ENCODE measurements at places on chromosomes 12 and 14. TPM values are rescaled to one million over a fixed set of nuclear protein-coding genes. Genes with fewer than 3 reads are reported as not detected.

EML5 gene
- 0.53 TPM for total RNA-seq

GSG1 gene
- not detected for total RNA-seq

RILPL2 gene
- total RNA-seq: 2.2 TPM

NRIP2 gene
- not detected for total RNA-seq

DNA sequence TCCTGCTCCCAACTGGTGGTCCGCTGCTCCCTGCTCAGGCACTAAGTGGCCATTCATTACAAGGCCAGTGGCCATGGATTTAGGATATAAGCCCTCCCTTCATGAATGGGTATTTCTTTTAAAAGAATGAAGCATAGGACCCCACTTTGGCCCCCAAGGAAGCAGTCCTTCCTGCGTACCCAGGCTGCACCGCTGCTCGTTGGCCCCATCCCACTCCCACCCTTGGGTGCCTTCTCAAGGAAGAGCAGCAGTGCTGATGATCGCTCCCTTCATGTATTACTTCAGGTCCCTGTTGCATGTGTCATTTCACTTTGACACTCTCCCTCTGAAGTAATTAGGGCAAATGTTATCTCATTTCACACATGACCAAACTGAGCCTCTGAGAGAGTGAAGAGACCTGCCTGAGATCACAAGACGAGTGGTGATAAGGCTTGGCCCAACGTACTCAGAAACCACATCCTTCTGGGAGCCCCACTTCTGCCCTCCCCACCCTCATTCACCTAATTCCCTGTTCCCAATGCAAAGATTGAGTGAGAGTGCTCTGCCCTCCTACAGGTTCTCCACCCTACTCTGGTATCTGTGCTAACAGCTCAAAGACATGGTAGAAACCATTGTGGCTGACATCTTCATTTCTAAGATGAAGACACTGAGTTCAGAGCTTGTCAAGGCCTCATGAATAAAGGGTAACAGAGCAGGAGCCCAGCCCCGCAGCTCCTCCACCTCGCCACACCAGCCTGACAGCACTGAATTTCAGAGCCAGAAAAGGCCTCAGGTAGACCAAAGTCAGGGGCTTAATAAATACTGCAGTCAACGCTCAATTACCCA, 10.3 kb upstream of the KRT2 start:
- DNase-seq: no peak

GRCh38 chr14:77799863-77800730, at the start of gene ADCK1:
Gene ADCK1 (plus strand): TSS chr14:77800109. CDS start chr14:77818979, 18,870 bp downstream.
- DNase-seq: peak; percentile 83

Data from SK-MEL-5 (cell line).